ENCODE measurements at places on chromosomes 11 and 22.

GRCh38 chr22:48951836-48952235 lies 875.8 kb downstream of the BRD1 start:
- no peak for DNase-seq

- no peak for DNase-seq
These were observed 48.5 kb upstream of the DDI1 start for GRCh38 chr11:103987629-103988594.

- DNase-seq: no peak
These were observed 24.2 kb downstream of the FBLN1 start for GRCh38 chr22:45526768-45527360.

DNA sequence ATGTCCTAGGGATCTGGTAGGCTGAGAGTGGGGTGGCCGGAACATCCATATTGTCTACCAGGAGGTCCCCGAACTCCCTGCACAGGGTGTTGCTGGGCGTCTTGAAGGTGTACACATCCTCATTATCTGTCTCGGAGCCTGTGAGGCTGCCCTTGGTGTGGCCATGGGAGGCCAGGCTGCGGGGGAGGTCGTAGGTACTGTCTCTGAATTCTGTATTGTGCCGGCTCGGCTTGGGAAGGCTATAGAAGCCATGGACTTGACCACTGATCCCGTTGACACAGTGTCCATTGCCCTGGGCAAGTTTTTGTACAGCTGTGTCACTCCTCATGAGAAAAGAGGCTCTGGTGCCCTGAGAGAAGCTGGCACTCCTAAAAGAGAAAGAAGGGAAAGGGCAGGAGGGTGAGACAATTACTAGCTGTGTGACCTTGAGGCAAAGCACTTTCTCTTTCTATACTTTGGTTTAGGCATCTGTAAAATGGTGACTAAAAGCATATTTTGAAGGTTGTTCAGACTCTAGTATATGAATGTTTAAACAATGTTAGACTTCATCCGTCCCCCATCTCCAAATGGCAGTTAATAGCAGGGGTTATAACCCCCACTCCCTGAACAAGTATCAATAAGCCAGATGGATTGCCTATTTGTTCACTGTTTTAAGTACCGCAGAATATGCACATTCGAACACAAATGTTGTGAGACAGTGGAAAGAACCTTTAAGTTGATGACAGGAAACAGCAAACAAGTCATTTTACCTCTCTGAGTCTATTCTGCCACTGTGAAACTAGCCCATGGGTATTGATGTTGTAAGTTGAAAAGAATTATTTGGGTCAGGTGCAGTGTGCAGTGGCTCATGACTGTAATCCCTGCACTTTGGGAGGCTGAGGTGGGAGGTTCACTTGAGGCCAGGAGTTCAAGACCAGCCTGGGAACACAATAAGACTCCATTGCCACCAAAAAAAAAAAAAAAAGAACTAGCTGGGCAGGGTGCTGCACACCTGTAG lies 38.3 kb downstream of the USP35 start:
- DNase-seq: no peak

GRCh38 chr11:109026891-109027489 lies 362.1 kb downstream of the DDX10 start:
- no peak for DNase-seq

- no peak for DNase-seq
These were observed 89.0 kb downstream of the ISX start for GRCh38 chr22:35154937-35155387.

DNA sequence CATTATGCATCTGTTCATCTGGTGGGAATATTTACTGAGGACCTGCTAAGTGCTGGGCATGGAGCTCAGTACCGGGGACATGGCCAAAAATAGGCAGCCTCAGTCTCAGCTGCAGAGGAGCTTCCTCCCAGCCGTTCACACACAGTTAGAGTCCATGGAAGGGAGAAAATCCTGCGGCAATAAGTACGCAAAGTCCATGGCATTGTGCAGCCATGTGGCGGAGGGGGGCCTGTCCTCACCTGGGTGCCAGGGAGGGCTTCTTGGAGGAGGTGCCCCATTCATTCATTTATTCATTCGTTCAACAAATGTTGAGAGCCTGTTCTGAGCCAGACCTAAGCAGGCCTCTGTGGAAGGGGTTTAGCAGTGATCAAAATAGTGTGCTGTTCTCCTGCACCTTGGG lies 59.3 kb upstream of the ANO1 start:
- DNase-seq: no peak

- DNase-seq: no peak
These were observed 43.9 kb downstream of the DDX6 start for GRCh38 chr11:118746988-118747585.

DNA sequence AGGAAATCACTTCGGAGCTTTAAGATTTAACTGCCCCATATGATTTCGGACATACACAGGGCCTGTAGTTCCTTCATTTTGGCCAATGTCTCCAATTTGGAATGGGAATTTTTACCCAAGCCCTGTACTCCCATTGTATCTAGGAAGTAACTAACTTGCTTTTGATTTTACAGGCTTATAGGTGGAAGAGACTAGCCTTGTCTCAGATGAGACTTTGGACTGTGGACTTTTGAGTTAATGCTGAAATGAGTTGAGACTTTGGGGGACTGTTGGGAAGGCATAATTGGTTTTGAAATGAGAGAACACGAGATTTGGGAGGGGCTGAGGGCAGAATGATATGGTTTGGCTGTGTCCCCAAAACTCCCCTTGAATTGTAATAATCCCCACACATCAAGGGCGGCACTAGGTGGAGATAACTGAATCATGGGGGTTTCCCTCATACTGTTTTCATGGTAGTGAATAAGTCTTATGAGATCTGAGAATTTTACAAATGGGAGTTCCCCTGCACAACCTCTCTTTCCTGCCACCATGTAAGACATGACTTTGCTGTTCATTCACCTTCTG lies 130.5 kb downstream of the LARGE1 start:
- DNase-seq: no peak

- no peak for DNase-seq
These were observed 199.4 kb upstream of the LUZP2 start for GRCh38 chr11:24297461-24297860.

DNA sequence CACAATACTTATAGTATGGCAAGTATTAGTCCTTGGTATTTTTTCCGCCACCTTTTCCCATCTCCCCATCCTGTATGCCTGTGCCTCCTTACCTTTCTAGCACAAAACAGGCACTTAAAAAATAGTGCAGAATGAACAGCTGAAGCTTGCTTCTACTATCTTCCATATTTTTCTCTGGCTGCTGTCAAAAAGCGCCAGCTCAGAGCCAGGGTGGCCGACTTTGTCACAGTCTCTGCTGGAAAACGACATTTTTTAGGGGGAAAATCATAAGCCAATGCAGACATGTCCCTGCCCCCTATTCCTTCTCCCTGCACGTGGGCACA lies 26.5 kb upstream of the ROBO3 start:
- DNase-seq: no peak

DNA sequence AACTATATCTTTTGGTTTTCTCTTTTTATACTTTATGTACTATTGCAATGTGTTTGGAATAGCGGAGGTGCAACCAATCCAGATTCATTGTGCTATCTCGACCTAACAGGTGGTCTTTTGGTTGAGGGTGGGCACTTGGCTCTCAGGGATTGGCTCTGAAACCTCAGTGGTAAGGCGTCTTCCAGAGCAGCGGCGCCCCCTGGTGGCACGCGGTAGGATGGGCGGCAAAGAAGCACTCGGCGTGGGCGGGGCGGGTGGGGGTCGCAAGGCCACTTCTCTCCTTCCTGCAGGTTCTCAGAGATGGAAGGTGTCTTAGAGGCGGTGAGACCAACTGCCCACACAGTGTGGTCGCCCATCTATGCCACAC lies 19.2 kb upstream of the PLET1 start:
- DNase-seq: peak; percentile 51

DNA sequence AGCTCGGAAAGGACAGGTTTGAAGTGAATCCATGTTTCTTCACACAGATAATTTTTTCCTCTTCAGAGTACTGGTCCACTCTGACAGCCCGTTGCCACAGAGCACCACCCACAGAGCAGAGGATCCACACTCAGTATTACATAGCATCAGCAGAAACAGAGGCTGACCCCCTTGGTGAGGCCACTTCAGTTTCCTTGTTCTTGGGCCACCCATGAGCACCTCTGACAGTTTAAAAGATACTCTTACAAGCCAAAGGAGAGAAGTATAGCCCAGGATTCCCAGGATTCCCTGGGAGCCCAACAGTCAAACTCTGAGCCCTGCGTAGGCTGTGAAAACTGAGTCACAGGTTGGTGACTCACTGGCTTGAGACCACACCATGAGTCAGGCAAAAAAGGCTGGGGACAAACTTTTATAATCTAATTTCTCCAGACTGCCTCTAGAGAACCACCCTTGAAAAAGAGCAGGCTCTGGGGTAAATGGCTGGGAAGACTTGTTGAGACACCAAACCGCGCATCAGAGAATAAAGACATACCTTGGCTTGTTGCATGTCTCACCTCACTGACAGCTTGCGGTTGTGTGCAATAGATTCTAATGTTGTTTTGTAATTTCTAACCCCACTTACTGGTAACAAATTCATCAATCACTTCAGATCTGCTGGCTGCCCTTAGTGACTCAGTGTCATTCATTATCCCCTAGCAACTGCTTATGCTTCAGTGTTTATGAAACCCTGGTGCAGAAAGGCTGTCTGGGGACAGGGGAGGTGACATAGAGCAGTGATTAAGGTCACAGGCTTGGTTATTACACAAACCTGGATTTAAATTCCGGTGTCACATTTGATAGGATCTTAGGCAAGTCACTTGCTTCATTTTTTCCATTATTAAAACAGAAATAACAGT lies 56.9 kb upstream of the PRSS23 start:
- DNase-seq: peak; percentile 80

- no peak for DNase-seq
These were observed 21.6 kb downstream of the MMP20 start for GRCh38 chr11:102603576-102603975.

DNA sequence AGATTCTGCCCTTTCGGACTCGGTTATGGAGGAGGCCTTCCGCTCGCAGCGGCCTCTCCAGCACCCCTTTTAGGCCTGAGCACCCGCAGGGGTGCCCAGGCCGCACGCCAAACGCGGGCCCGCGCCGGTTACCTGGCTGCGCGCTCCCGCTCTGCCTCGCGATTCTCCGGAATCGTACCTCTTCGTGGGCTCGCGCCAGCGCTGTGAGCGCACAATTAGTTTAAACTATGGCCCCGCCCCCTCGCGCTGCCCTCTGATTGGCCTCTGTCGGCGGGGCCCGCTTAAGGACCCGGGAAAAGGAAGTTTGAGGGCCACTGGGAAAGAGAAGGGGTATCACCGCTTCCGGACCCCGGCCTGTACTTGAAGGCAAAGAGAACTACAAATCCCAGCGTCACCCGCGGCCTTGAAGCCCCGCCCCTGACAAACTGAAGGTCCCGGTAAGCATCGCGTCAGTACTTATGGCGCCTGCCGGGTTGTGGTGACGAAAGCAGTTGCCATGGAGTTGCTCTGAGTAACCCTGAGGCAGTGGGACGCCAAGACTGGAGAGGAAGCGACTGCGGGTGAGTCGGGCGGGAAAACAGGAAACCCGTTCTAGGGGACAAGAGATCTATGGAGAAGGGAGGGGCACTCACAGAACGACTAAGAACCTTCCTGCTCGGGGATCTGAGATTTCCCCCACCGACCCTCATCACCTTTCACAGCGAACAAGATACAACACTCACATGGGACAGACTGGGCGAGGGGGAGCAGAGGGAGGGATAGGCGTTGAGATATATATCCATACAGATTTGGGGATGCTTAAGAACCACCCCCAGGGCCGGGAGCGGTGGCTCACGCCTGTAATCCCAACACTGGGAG lies at the start of the genes LRRC51 and NUMA1:
LRRC51 (plus strand) TSS at position 525 of the 858 bp plus-strand sequence. CDS start 8,234 bp downstream, outside the sequence.
NUMA1 (minus strand) TSS at position 217 of the 858 bp plus-strand sequence. CDS start 44,599 bp downstream, outside the sequence.
- peak; percentile 100 for DNase-seq

GRCh38 chr11:64415286-64415685 lies 56.3 kb downstream of the RPS6KA4 start:
- no peak for DNase-seq

DNA sequence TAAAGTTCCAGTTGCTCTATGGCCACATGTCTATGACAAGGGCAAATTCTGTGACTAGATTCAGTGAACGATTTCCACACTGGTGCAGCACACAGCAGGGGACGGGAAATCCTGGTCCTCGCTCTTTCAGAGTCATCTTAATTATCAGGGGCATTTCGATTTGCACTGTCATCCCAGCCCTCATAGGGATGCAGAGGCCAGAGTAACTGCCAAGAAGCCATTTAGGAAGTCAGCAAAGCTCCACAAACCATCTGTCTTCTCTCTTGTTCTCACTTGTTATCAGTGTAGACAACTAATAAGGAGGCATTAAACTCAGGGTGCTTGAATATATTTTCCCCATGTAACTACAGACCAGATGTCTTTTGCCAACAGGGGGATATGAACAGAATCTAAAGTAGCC lies 151.7 kb downstream of the STK33 start:
- no peak for DNase-seq

DNA sequence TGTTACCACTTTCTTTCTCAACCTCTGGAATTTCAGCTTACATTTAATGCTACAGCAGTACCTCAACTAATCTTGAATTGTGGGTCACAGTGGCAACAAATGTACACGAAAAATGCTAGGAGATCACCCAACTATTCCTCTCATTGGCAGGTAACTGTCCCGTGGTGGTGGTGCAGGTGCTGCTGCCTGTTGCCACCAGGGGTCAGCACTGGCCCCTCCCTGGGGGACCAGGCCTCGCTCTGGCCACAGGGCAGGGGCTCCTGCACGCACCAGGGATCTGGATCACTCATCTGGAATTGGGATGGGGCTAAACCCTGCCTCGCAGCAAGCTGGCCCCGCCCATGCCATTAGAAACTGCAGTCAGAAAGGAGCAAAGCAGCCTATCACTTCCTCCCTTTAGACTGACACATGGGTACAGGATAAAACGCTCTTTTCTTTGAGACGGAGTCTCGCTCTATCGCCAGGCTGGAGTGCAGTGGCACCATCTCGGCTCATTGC lies 6.9 kb upstream of the POLDIP3 start:
- DNase-seq: peak; percentile 87

GRCh38 chr22:20430720-20431510 lies 6.7 kb downstream of the SCARF2 start:
- DNase-seq: peak; percentile 67

- peak; percentile 60 for DNase-seq
These were observed 1.8 kb downstream of the VSIG10L2 start for GRCh38 chr11:125947419-125948277.

DNA sequence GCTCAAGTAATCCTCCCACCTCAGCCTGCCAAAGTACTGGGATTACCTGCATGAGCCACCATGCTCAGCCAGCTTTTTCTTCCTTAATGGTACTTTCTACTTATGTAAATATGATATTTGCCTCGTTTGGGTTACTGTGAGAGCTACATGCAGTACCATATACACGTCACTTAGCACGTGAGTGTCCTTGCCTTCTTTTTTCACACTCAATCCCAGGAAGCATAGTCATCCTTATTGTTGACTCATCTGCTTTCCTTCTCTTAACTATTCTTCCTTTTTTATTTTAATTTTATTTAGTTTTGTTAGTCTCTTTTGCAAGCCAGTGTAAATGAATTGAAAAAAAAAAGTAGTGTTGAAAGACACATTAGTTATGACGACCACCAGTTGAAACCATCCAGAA lies 205.9 kb downstream of the HIPK3 start:
- no peak for DNase-seq

GRCh38 chr11:68369756-68370155 lies 57.4 kb downstream of the LRP5 start:
- DNase-seq: no peak

DNA sequence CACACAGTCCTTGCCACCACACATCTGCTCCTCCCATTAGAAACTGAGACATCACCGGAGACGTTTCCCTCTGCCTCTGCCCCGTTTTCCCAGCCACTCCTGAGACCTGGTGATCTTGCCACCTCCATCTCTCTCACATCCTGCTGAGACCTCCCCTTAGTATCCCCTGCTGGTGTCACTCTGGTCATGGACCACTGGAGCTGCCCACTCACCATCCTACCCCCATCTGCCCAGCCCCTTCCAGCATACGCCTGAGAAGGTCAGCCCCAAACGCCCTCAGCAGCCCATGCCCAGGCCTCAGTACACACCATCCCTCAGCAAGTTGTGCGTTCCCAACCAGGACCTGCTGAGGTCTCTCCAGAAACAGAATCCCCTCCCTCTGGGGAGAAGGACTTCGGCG lies 64.3 kb downstream of the SHANK2 start:
- DNase-seq: peak; percentile 43
